ENCODE measurements at places on chromosomes 6 and 20.

- no peak for DNase-seq
These were observed 55.8 kb downstream of the PLAGL1 start for GRCh38 chr6:143952060-143952778.

DNA sequence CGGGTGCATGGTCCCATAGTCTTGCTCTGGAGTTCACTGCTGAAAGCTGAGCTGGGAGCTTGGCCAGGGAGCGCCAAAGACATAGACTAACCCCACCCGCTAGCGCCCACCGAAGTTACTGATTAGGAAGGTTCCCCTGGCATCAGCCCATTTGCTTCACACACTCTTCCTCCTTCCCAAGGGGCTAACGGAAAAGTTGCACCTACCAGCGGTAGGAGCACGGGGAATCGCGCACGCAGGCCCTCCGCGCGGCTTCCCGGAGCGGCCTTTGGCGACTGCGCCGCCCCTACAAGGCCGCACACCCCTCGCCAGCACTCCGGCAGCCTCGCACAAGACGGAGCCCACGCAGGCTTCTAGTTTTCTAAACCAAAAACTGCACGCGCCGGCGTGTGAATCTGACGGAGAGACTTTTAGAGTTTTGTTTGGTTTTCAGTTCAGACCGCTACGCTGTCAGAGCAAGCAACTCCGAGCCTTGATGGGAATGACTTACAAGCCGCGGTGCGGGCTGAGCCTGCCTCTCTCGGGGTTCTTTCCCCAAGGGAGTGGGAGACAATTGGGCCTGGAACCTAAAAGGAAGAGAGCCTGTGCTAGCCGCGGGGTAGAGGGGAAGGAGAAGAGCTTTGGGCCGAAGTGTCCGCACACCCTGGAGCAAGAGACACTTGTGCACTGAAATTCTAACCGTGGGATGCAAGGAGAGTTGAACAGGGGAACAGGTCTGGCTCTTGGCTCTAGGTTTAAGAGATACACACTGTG, 891 bp upstream of the POU3F2 start:
- no peak for DNase-seq

GRCh38 chr6:73951183-73951582, 255.2 kb downstream of the CD109 start:
- no peak for DNase-seq

DNA sequence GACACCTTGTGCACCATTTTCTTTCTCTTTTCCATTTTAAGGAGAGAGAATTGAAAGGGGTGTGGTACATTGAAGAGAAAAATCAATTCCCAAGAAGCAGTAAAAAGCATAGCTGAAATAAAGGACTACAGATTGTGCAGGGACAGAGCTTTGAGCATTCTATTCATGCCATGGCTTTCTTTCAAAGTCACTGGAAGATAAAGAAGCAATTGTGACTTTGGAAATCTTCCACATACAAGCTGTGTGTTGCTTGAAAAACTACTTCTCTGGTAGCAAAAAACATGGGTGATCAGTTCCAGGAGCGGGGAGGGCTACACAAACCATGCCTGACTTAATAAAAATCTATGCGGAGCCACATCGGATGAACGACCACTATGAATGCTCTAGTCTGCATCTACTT, 230.2 kb upstream of the THEMIS start:
- DNase-seq = no peak

DNA sequence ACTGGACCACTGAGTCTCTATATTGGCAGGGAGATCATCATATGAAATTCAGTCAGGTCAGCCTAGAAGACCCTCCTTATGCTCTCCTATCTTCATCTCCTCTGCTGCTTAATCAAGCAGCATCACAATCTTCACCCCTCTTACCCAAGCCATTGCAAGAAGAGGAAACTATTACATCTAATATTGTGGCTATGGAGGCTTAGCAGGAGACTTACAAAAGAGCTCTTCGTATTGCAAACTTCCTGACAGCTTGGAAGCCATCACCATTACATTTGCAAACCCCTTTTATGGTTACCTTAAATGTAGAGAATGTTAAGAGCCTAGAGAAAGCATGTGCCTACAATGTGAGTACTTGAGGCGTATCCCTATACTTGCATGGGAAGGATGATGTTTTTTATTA, 87.2 kb upstream of the STXBP5 start:
- no peak for DNase-seq

DNA sequence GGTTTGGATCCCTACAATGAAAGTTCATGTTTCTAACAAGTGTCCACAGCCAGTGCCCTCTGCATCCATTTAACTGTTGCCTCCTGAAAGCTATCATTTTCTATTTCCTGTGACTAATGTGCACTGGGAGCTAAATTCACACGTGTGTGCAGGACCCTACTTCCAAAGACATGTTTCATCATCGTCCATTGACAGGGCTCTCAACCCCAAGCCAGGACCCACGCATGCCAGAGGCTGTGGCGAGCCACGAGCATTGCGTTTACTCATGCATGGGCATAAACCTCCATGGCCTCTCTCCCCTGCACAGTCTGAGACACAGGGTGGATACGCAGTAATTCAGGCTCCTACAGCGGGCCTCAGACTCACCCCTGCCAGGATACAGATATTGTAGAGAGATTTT, 153.2 kb downstream of the MAFB start:
- no peak for DNase-seq

DNA sequence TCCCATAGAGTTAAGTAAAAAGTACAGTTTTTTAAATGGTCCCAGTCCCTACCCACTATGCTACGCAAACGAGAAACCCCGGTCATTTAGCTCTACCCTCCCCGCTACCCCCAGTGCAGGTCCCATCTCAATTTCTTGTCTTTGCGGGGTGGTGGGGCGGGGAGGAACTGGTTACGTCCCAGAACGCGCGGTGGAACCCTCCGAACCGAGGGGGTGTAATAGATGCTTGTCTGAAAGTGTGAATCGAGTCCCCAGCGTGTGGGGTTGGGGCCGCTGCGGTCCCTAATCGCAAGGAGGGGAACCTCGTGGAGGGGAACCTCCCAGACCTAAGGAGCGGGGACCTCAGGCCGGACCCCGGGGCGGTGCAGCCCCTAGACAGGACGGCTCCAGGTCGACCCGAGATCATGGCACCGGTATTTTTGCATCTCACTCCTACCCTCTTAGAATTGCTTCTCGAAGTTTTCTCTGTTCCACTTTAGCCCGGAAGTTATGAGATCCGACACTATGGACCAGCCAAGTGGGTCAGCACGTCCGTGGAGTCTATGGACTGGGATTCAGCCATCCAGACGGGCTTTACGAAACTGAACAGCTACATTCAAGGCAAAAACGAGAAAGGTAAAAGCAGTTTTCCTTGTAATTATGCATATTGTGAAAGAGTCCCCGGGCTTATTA, 779 bp downstream of the HEBP2 start:
- DNase-seq = no peak

GRCh38 chr6:136593748-136594490, 43.7 kb upstream of the MAP7 start:
- no peak for DNase-seq

GRCh38 chr6:107114926-107115694, at the start of gene BEND3:
Gene BEND3 (minus strand): TSS chr6:107115515. CDS start chr6:107099285, 16,230 bp downstream.
- DNase-seq = no peak

DNA sequence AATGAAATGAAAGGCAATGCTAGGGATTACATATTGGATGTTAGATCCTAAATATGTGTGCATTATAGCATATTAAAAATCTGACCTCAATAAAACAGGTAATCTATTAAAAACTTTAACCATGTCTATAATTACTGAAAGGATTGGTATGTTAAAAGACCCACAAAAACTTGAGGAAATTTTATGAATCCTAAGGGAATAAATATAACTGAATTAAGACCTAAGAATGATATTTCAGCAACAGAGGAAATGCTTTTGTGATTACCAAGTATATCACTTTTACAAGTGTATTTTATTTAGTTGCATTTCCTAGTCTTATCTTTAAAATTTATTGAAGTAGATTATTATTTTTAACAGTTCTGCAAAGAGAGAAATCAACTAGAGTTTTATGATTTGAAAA, 571.5 kb downstream of the HDGFL1 start:
- no peak for DNase-seq

GRCh38 chr6:135212020-135212806, 31.1 kb downstream of the MYB start:
- DNase-seq = no peak

DNA sequence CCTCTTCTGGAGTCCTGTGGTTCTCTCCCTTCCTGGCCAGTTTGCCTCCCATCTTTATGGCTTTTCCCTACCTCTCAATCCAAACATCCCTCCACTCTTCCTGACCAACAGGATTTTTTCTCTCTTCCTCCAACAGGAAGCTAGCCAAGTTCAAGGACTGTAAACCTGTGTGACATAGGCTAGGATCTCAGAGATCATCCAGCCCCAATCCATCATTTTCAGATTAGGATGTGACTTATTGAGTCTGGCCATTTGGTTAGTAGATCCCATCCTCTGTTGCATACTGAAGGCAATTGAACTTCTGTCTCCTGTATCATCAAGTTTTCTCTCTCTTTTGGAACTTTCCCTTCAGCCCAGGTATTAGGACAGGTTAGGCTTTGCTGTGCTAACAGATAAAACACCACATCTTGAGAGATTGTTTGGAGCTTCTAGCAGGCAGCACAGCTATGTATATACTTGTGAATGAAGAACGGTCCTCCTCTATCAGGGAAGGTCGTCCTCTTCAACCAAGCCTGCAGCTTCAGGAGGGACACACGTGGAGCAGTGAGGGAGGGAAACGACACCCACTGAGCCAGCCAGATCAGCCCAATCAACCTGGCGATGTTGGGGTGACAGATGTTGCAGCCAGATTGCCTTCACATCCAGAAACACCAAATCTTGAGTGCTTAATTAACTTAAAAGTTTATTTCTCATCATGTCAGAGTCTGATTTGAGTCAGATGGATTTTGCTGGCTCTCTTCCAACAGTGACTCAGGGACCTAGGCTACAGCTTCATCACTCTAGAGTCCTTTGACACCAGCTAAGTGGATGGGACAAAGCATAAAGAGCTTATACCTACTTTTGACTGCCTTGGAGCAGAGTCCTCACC, 106.8 kb downstream of the GJA10 start:
- no peak for DNase-seq

DNA sequence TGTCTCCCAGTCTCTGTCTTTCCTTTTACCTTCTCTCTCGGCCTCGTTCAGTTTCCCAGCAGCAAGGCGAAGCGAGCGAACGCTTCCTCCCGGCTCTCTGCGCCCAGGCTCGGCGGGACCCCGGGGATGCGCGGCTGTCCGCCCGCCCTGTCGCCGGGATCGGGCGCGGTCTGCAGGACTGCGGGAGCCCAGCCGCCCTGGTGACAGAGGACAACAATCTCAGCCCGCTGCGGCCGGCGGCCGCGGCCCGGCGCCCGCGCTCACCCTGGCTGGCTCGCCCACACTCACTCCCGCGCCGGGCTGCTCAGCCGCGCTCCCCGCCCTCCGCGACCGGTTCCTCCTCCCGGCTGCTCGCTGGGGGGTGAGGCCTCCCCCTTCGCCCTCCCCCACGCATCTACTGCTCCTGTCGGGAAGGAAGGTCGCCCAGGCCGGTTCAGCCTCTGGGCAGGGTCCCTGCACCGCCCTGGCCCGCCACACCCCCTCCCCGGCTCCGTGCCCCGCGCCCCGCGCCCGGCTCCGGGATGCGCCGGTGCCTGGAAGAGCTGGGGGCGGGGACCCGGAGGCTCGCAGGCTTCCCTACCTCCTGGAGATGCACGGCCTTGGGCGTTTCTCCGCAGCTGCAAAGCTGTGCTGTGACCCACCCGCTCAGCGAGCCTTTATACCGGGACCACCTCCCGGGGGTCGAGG, 410 bp downstream of the SYNE1 start:
- no peak for DNase-seq

DNA sequence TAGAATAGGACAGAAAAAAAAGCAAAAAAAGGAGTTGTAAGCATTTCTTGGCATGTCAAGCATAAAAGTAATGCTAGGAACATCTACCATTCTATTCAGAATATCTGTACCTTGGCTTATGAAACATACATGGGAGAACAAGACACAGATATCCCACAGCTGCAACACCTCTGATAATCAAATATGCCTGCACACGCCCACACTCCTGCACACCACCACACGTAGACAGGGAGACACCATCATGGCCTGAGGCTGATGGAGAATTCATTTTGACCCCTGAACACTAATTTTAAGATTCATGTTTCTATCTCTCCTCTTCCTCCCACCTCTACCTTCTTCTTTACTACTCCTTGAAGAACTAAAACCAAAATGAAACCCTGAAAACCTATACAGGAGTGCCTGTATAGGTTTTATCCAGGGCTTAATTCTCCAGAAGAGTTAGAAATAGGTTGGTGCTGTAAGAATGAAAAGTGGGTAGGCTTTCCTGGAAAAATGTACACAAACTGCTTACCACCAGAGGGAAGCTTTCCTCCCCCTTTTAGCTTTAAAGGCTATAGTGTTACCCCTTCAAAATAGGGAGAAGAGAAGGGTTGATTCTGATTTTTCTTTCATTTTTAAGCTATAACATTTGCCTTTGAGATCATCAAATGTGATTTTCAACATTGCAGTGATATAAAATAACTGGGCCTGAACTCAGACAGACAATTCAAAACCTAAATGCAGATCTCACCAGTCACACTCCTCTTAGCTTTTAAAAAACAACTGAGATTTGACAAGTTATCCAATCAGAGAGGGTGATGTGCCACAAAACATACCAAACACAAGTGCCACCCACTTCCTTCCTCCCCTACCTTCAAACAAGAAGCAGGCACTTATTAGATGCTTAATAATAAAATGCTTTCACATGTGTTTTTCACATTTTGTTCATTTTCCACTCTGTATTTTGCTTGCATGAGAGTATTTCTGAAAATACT, 57.9 kb downstream of the ELOVL5 start:
- DNase-seq = no peak

- DNase-seq = no peak
These were observed 192.8 kb downstream of the LY86 start for GRCh38 chr6:6781172-6781872.
